ENCODE measurements at places on chromosomes 7 and 10. TPM values are rescaled to one million over a fixed set of nuclear protein-coding genes. Genes with fewer than 3 reads are reported as not detected.

TRRAP gene
- total RNA-seq: 56.8 TPM

OPALIN gene
- not detected for total RNA-seq

TUBAL3 gene
- not detected for total RNA-seq

NUTM2B gene
- 1.3 TPM for total RNA-seq

NOS3 gene
- total RNA-seq: 10.8 TPM

HSPA12A gene
- total RNA-seq: not detected

NACAD gene
- 0.35 TPM for total RNA-seq

CUL2 gene
- total RNA-seq: 37.4 TPM

LDB3 gene
- 0.05 TPM for total RNA-seq

PTF1A gene
- not detected for total RNA-seq

EBLN1 gene
- not detected for total RNA-seq

Data from activated CD8-positive, alpha-beta memory T cell treated with anti-CD3 and anti-CD28 coated beads, Interleukin-2, amount 10 ng/mL, durations not matched to agents 7 days and 5 days (primary cell).